ENCODE measurements at places on chromosomes 12 and 14.

- H3K36me3 ChIP-seq = peaks cover 9% of the 10 kb centered on the region
- no peak for DNase-seq
- H3K27me3 ChIP-seq = no peaks in the 10 kb centered on the region
- H3K27ac ChIP-seq = peak overlapping the region; percentile 26
Observed at GRCh38 chr12:130830246-130830551, 8.9 kb downstream of the STX2 start.

DNA sequence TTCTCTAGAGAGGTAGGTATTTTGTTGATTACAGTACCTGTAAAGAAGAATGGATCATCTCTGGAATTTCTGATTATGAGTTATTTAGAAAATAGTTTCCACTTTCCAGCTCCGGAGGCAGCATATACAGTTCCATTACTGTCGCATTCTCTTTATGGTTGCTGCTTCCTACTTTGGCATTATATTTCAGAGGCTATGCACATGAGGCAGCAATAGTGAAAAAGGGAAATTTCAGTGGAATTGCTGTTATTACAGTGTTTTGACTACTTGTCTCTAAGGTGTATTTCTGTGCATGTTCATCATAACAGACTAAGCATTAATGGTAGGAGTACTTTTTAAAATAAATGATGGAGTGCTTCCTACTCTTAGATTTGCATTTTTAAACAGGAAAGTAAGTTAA, 10.2 kb downstream of the GNG2 start:
- H3K27me3 ChIP-seq = no peaks in the 10 kb centered on the region
- peaks cover 45% of the 10 kb centered on the region for H3K4me1 ChIP-seq
- DNase-seq = peak; percentile 39
- H3K36me3 ChIP-seq = peaks cover 25% of the 10 kb centered on the region
- peak overlapping the region; percentile 81 for H3K27ac ChIP-seq

- peaks cover 10% of the 10 kb centered on the region for H3K27me3 ChIP-seq
- no peaks in the 10 kb centered on the region for H3K36me3 ChIP-seq
- peak; percentile 85 for DNase-seq
- no peak overlapping the region for H3K4me3 ChIP-seq
Observed at GRCh38 chr14:105974902-105975301, 448.5 kb downstream of the TMEM121 start.

- H3K27ac ChIP-seq = no peak overlapping the region
- DNase-seq = no peak
- H3K27me3 ChIP-seq = peaks cover 24% of the 10 kb centered on the region
- H3K36me3 ChIP-seq = no peaks in the 10 kb centered on the region
Observed at GRCh38 chr12:25417071-25417470, 136.0 kb downstream of the LMNTD1 start.

GRCh38 chr14:101457936-101458740, 103.2 kb upstream of the DIO3 start:
- peaks cover 59% of the 10 kb centered on the region for H3K27me3 ChIP-seq
- no peaks in the 10 kb centered on the region for H3K36me3 ChIP-seq
- no peaks in the 10 kb centered on the region for H3K4me1 ChIP-seq
- H3K27ac ChIP-seq = no peak overlapping the region

- H3K4me1 ChIP-seq = no peaks in the 10 kb centered on the region
- no peak for DNase-seq
- H3K4me3 ChIP-seq = no peak overlapping the region
Observed at GRCh38 chr12:30968211-30968610, 41.7 kb downstream of the TSPAN11 start.

- peaks cover 16% of the 10 kb centered on the region for H3K4me1 ChIP-seq
- H3K27ac ChIP-seq = peak overlapping the region; percentile 32
- H3K36me3 ChIP-seq = no peaks in the 10 kb centered on the region
- DNase-seq = peak; percentile 56
Observed at GRCh38 chr14:32564596-32564995, 235.5 kb downstream of the AKAP6 start.

DNA sequence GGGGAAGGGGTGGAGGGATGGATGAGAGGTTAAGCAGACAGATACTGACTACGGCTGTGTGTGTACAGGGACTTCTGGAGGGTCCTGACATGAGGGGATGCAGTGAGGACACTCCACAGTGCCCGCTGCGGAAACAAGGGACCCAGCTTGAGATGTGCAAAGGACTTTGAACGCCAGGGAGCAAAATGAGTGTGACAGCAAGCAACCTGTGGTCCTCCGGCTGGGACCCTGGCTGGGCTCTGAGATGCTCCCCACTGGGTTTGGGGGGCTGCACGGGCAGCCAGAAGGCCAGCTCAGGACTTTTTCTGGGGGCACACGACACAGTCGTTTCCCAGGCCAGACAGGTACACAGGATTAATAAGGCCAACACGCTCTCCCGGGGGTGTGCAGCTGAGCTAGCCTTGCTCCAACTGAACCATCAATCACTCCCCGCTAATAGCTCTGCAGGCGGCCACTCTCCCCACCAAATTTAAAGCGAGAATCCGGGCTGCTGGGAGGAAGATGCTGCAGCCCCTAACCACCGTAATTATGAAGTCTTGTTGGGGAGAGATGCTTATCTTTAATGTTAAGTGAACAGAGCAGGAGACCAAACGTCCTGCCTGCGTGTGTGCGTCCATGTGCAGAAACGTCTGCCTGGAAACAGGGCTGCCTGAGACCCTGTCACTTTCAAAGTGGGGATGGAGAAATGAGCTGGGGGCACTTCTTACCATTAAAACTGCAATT, 51.6 kb upstream of the DLK1 start:
- H3K36me3 ChIP-seq = no peaks in the 10 kb centered on the region
- no peak for DNase-seq
- no peaks in the 10 kb centered on the region for H3K4me1 ChIP-seq
- no peak overlapping the region for H3K27ac ChIP-seq
- no peak overlapping the region for H3K4me3 ChIP-seq

DNA sequence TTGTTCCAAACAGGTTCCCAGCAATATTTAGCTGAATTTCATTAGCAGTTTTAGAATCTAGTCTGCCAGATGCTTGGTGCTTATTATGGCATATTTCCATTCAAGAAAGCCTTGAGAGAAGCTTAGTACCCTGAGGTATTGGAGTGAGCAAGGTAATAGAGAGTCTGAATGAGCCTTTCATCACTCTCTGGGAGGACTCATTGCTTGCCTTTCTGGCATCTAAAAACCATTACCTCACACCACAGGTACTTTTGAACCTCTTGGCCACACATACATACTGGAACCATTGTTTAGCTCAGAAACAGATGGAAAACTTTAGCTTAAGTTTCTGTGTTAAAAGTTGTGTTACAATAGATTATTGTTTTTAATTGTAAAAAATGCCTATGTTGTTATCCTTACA, 27.4 kb upstream of the KCNH3 start:
- no peaks in the 10 kb centered on the region for H3K27me3 ChIP-seq
- H3K4me3 ChIP-seq = no peak overlapping the region
- no peaks in the 10 kb centered on the region for H3K36me3 ChIP-seq
- no peaks in the 10 kb centered on the region for H3K4me1 ChIP-seq
- DNase-seq = no peak
- no peak overlapping the region for H3K27ac ChIP-seq

- peaks cover 6% of the 10 kb centered on the region for H3K4me1 ChIP-seq
- no peak overlapping the region for H3K4me3 ChIP-seq
- no peak overlapping the region for H3K27ac ChIP-seq
- H3K27me3 ChIP-seq = no peaks in the 10 kb centered on the region
Observed at GRCh38 chr12:100043631-100044030, 58.9 kb upstream of the ANKS1B start.

GRCh38 chr14:50045039-50045711, 71.2 kb downstream of the VCPKMT start:
- H3K4me3 ChIP-seq = peak overlapping the region; percentile 48
- H3K4me1 ChIP-seq = peaks cover 55% of the 10 kb centered on the region
- H3K27me3 ChIP-seq = no peaks in the 10 kb centered on the region
- H3K27ac ChIP-seq = peak overlapping the region; percentile 93
- peaks cover 28% of the 10 kb centered on the region for H3K36me3 ChIP-seq

DNA sequence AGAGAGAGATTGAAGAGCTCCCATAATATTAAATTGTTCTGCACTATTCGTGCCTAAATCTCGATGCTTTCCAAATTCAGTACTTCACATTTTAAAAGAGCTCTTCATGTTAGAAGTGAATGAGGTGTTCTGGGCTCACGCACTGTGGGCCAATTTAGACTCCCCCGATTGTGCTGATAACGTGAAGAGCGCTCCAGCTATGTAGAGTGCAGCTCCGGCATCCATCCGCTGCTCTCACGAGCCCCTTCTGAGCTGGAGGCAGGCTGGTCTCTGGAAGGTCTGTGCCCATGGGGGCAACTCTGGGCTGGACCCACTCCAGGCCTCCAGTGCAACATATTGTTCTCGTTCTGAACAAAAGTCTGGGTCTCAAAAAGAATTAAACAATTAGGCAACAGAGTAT, 692.6 kb downstream of the VRK1 start:
- H3K4me1 ChIP-seq = no peaks in the 10 kb centered on the region
- H3K4me3 ChIP-seq = no peak overlapping the region
- DNase-seq = no peak
- H3K27me3 ChIP-seq = no peaks in the 10 kb centered on the region
- H3K27ac ChIP-seq = no peak overlapping the region

- no peak overlapping the region for H3K27ac ChIP-seq
- DNase-seq = no peak
Observed at GRCh38 chr14:84885061-84885460, 644.9 kb upstream of the FLRT2 start.

DNA sequence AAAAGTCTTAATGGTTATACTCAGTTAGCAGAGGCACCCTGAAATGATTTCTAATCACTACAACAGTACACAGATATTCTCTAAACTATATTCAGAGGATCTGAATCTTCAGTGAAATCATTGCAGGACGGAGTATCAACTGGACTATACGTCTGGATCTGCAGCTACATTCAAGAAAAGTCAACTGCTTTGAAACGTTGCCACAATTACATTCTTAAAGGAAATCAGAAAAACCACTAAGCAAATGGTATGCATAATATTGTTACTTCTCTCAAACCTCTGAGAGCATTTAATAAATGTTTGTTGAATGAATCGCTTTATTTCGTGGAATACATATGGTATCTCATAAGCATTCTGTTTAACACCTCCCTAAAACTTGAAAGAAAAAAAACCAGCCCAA, 67.4 kb downstream of the MED13L start:
- H3K4me3 ChIP-seq = no peak overlapping the region
- H3K36me3 ChIP-seq = no peaks in the 10 kb centered on the region
- no peak for DNase-seq
- peaks cover 20% of the 10 kb centered on the region for H3K4me1 ChIP-seq
- no peaks in the 10 kb centered on the region for H3K27me3 ChIP-seq

- no peak overlapping the region for H3K27ac ChIP-seq
- H3K4me1 ChIP-seq = peaks cover 40% of the 10 kb centered on the region
- peaks cover 16% of the 10 kb centered on the region for H3K36me3 ChIP-seq
- no peak overlapping the region for H3K4me3 ChIP-seq
Observed at GRCh38 chr12:112007945-112008344, 5.0 kb downstream of the TMEM116 start.

- DNase-seq = no peak
- peak overlapping the region; percentile 56 for H3K4me3 ChIP-seq
- H3K4me1 ChIP-seq = peaks cover 44% of the 10 kb centered on the region
- H3K27ac ChIP-seq = peak overlapping the region; percentile 43
- H3K36me3 ChIP-seq = no peaks in the 10 kb centered on the region
Observed at GRCh38 chr12:6218347-6218925, 18.2 kb downstream of the CD9 start.

- H3K4me3 ChIP-seq = no peak overlapping the region
- H3K27me3 ChIP-seq = no peaks in the 10 kb centered on the region
- no peak overlapping the region for H3K27ac ChIP-seq
- no peaks in the 10 kb centered on the region for H3K36me3 ChIP-seq
- H3K4me1 ChIP-seq = no peaks in the 10 kb centered on the region
Observed at GRCh38 chr12:115404761-115405470, 720.9 kb upstream of the TBX3 start.

- peaks cover 28% of the 10 kb centered on the region for H3K4me1 ChIP-seq
- peak overlapping the region; percentile 54 for H3K27ac ChIP-seq
- H3K27me3 ChIP-seq = no peaks in the 10 kb centered on the region
Observed at GRCh38 chr12:12622418-12622817, 10.7 kb downstream of the CREBL2 start.

GRCh38 chr12:64160711-64161060, 61.4 kb downstream of the KICS2 start:
- no peaks in the 10 kb centered on the region for H3K36me3 ChIP-seq
- H3K4me1 ChIP-seq = no peaks in the 10 kb centered on the region
- DNase-seq = no peak
- H3K4me3 ChIP-seq = no peak overlapping the region
- H3K27ac ChIP-seq = no peak overlapping the region

DNA sequence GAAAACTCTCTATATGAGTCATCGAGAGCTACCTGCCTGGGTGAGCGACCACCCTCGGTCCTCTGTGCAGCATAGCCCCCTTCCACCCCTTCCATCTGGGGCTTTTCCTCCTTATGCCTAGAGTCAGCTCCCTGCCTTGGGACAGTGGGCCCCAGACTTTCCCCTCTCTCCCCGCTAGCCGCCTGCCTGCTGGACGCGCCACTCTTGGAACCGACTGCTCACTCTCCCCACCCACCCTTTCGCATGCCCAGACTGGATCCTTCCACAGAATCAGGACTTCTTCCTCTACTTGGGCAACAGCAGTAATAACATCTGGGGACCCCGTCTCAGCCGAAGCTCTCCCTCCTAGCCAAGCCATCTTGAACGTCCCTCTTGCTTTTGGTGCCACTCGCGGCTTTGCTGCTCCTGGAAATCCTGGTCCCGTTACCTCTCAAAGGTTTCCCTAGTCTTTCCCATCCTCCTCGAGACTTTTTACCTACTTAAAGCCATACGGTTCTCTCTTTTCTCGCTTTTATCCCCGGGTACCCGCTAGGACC, 671 bp downstream of the ESYT1 start:
- H3K27ac ChIP-seq = peak overlapping the region; percentile 94
- DNase-seq = no peak
- H3K4me3 ChIP-seq = peak overlapping the region; percentile 98
- H3K36me3 ChIP-seq = peaks cover 45% of the 10 kb centered on the region
- H3K27me3 ChIP-seq = no peaks in the 10 kb centered on the region

DNA sequence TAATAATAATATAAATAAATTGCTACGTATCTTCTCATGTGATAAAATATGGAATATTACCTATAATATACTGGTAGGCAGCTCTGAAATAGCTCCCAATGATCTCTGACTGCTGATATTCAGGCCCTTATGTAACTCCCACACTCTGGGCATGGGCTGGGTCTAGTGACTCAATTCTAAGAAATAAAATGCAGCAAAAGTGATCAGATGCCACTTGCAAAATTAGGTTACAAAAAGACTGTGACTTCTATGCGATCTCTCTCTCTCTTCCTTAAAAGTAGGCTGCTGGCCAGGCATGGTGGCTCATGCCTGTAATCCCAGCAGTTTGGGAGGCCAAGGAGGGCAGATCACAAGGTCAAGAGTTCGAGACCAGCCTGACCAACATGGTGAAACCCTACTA, 10.3 kb upstream of the CACNB3 start:
- DNase-seq = no peak
- no peaks in the 10 kb centered on the region for H3K36me3 ChIP-seq
- no peak overlapping the region for H3K4me3 ChIP-seq
- no peak overlapping the region for H3K27ac ChIP-seq

DNA sequence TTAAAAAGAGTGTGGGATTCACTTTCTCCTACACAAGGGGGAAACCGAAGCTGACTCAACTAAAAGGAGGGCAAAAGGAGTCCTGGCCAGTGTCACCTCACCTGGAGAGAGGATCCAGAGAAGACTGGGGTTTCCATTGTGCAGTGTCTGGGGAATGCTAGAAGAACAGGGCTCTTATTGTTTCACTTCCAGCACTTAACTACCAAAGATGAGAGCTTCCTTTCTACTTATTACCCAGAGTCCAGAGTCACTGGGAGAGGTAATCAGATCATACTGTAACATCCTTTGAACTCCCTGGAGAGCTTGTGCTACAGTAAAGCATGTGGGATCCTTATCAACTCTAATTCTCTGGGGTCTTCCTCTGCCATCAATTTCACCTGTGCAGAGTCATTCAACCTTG, 148.4 kb upstream of the BCL2L14 start:
- H3K27ac ChIP-seq = peak overlapping the region; percentile 34
- peaks cover 22% of the 10 kb centered on the region for H3K4me1 ChIP-seq
- H3K27me3 ChIP-seq = no peaks in the 10 kb centered on the region
- DNase-seq = peak; percentile 52
- H3K36me3 ChIP-seq = peaks cover 2% of the 10 kb centered on the region
